ENCODE measurements at places on chromosomes 3 and 15.

GRCh38 chr3:33915796-33916546, 117.5 kb downstream of the PDCD6IP start:
- DNase-seq = no peak

GRCh38 chr15:68173119-68173518, 32.0 kb downstream of the CALML4 start:
- no peak for DNase-seq

DNA sequence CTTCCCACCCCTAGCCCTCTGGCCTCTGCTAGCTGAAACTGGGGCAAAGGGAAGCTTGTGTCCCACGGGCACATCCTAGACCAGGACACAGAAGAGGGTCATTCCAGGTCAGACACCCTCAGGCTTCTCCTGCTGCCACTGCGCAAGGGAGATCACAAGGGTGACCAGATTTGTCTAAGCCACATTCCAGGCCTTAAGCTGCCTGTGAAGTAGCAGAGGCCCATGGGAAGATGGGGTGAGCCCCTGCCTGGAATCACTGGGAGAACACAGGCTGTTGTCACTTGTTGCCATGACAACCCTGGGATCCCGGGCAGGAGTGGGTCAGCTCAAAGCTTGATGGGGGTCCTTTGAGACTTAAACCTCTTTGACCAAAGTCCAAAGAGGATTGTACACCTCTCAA, 10.8 kb downstream of the STRA6 start:
- DNase-seq = no peak

GRCh38 chr3:39232859-39233258, 40.5 kb upstream of the XIRP1 start:
- no peak for DNase-seq

- peak; percentile 79 for DNase-seq
These were observed 26.5 kb downstream of the KLF13 start for GRCh38 chr15:31352911-31353811.
